ENCODE measurements at places on chromosomes 1 and 21.

- no peak for DNase-seq
Measured at GRCh38 chr1:62906428-62906886, 122.5 kb downstream of the ATG4C start.

- DNase-seq: no peak
Measured at GRCh38 chr21:19340303-19340702, 936.7 kb upstream of the TMPRSS15 start.

DNA sequence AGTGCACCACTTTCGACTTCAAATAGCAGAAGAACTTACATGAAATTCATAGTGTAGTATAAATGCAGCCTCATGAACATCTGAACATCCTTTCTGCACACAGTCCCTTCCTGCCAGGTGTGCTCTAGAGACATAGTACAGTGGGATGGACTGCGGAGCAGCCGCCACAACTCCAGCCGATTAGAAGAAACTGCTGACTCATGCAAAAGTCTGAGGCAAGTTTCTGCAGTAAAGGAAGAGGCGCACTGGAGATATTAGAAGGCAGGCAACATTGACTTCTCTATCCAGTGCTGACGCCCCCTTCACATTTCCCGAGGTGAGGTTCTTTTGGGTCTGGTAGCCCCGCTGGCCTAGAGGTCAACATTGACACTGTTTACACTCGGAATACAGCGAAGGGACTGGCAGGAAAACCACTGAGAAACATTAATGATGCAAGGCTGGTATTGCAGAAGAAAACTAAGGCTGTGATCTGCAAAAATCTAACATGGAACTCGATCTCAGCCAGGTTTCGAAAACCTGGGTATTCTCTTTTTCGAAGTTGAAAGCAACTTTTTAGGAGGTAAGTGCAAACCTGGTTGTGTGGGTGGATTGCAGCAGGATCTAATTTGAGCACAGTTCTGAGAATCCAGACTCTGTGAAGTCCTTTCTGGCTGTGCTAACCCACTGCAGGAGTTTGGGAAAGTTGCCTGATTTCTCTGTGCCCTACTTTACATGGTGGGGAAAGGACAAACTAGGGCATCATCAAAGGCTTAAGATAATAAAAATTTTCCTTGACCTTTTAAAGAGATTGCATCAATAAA, 90.7 kb downstream of the CDC7 start:
- DNase-seq: no peak

GRCh38 chr21:44601596-44602462, 1.4 kb downstream of the KRTAP10-7 start:
- no peak for DNase-seq

DNA sequence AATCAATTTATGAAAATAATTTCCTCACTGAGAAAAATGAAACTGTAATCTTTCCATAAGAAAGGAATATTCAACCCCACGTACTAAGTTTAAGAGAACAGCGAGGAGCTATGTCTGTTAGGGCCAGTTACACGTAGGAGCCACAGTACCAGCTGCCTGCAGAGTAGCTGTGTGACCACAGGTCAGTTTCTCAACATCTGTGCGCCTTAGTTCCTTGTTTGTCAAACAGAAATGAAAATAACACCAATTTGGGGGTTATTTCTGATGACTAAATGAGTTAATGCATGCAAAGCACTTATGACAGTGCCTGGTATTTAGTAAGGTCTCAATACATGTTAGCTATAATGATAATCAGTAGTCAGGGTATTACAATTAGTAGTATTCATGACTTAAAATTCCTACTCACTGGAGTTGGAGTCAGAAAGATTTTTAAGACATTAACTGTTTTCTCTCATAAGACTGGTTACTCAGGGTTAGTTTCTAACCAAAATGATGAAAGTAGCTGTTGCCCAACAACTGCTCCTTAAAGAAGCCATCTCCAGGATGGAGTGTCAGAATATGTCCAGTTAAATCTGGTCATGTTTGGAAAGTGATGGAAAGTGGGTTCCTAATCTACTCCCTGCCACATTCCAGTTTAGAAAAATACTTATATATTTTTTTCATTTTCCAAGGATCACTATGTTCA, 85.8 kb upstream of the ZNF648 start:
- DNase-seq: no peak

GRCh38 chr1:153831026-153831425, 55.8 kb downstream of the SLC27A3 start:
- DNase-seq: no peak

DNA sequence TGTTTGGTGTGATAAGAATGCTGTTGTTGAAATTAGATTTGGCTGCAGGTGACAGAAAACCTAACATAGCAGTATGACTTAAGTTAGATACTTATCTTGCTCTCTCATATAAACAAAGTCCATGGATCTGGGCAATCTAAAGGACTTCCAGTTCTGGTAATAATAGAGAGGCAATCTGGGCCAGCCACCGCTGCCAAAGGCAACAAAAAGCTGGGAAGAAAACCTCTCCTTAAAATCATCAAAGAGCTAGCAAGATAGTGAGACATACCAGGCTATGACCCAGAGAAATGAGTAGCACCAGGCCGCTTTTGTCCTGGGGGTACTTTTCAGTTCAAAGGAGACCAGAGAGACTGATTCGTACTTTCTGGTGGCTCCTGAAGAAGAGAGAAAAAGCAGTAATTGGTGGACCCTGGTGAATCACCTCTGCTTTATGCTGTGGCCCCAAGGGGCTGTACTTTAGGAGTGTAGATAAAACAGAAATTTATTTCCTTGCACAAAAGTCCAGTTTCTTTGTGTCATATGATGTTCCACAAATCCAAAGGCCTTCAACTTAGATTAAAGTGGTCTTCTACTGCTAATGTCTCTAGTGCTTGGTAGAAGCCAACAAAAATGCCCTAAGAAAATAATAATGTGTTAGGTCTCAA, 125.4 kb downstream of the TBX19 start:
- DNase-seq: no peak

- no peak for DNase-seq
Measured at GRCh38 chr1:233256191-233256590, 39.3 kb downstream of the PCNX2 start.

DNA sequence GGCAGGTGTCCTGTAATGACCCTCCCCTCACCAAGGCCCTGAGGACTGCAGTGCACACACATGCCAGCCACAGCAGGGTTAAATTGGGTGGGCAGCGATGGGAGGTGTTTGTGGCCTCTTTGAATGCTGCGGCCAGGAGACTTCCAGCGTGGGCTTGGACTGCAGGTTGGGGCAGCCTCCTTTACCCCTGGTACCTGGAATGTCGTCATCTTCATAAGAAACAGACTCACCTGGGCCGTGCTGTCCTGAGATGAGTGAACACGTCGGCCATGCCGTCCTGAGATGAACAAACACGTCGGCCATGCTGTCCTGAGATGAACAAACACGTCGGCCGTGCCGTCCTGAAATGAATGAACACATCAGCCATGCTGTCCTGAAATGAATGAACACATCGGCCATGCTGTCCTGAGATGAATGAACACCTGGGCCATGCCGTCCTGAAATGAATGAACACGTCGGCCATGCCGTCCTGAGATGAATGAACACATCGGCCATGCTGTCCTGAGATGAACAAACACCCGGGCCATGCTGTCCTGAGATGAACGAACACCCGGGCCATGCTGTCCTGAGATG, 50.1 kb upstream of the COL6A1 start:
- DNase-seq: no peak

GRCh38 chr1:234069760-234070159, 165.3 kb downstream of the SLC35F3 start:
- no peak for DNase-seq
